ENCODE measurements at places on chromosomes 13 and 19.

- DNase-seq: no peak
Measured at GRCh38 chr19:19098084-19098702, 34.4 kb downstream of the SLC25A42 start.

GRCh38 chr13:59461411-59461810 lies 702.3 kb downstream of the DIAPH3 start:
- DNase-seq: no peak

DNA sequence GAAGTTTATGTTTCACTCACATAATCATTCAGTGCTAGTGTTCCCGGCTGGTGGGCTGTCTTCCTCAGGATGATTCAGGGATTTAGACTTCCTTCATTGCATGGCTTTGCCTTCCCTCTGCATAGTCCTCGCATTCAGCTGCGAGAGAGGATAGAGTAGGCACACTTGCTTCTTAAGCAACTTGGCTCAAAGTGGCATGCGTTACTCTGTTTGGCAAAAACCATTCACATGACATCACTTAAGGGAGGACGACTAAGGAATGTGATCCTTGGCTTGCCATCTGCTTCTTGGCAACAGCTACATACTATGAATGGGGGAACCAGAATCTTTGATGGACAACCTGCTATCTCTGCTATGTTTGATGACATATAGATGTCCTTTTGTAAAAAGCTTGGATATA lies 359.3 kb downstream of the TDRD3 start:
- DNase-seq: no peak

DNA sequence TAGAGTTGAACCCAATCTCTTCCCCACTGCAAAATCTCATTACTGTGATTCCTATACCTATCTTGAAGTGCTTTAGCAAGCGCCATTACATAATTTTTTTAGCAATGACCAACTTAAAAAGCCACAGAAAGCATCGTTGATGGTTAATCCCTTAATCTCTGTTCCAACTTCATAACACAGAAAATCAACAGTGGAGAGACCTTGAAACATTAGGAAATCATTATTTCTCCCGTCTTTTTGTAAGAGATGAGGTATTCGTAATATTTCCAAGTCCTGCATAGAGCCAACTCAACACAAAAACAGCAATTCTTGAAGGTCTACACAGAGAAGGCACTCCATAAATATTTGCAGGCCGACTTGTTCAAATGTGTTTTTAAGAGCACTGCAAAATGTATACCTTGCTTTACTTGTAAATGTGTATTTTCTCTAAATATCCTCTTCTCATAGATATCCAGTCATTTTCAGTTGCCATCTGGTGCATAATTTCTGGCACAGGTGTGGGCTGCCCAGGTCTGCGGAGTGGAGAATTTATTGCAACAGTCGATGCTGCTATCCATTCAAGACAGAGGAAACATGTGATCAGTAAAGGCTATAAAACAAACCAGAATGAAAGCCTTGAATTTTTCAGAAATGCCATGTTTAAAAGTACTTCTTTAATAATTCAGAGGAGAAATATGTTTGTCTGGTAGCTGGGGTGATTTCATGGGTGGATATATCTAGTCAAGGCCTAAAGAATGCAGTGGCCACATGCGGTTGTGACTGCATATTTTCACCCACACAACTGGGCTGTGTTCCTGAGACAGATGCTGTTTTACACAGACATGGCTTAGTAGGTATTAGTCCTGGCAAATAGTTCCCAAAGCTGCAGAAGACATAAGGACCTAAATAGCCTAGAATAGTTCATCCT lies 234.3 kb upstream of the STARD13 start:
- no peak for DNase-seq

DNA sequence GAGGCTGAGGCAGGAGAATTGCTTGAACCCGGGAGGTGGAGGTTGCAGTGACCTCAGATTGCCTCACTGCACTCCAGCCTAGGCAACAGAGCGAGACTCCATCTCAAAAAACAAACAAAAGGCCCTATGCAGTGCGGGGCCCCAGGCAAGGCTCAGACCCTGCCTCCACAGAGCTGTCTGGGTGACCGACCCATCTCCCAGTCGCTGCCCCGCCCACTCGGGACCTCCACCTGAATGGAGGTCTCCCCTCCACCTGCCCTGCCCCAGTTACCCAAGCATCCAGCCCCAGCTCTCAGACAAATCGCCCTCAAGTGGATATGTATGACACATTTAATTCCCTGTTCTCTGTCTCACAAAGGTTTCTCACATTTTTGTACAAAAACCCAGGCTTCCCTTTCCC lies 2.2 kb upstream of the GARIN5B start:
- no peak for DNase-seq

DNA sequence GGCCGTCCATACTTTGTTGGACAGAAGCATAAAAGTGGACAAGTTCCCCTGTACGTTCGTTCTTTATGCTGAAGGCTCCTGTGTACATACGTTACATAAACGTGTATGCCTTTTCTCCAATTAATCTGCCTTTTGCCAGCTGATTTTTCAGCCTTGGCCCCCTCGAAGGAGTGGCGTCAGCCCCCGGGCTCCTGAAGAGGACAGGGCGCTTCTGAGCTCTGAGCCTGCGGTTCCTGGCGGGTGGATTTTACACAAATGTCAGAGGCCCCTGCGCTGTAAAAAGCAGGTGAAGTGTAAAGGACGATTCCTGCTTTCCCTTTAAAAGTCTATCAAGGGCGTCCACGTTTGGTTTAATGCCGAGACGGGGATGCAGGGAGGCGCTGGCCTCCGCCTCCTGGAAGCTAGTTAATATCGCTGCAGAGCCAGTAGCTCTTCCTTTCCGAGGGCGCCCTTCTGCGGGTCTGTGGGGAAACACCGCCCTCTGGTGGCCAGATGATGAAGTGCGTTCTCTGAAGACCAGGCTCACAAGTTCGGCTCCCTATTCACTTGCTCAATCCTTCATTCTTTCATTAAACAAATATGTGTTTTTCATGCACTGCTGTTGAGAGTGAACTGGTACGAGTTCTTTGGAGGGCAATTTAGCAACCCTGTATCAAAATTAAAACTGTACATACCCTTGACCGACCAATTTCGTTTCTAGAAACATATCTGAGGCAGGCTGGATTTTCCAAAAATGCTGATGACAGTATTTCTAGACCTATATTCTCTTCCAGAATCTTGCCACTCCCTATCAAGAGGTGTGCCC lies 62.0 kb downstream of the GPR12 start:
- DNase-seq: peak; percentile 70

- peak; percentile 2 for DNase-seq
Measured at GRCh38 chr13:76455960-76456359, 430.2 kb downstream of the KCTD12 start.

GRCh38 chr19:18144906-18145305 lies 8.1 kb upstream of the PIK3R2 start:
- no peak for DNase-seq

GRCh38 chr13:26017196-26017921 lies 34.5 kb downstream of the SHISA2 start:
- DNase-seq: no peak

DNA sequence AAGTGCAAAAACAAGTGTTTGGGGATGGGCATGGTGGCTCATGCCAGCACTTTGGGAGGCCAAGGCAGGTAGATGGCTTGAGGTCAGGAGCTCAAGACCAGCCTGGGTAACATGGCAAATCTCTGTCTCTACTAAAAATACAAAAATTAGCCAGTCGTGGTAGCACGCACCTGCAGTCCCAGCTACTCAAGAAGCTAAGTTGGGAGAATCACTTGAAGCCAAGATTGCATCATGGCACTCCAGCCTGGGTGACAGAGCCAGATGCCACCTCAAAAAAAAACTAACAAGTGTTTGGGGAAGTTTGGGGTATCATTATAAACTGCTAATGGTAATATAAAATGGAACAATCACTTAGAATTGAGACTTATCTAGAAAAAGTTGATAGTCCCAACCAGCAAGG lies 24.6 kb downstream of the XPO4 start:
- DNase-seq: no peak

- peak; percentile 75 for DNase-seq
Measured at GRCh38 chr19:46542428-46543230, 47.0 kb upstream of the PNMA8B start.

DNA sequence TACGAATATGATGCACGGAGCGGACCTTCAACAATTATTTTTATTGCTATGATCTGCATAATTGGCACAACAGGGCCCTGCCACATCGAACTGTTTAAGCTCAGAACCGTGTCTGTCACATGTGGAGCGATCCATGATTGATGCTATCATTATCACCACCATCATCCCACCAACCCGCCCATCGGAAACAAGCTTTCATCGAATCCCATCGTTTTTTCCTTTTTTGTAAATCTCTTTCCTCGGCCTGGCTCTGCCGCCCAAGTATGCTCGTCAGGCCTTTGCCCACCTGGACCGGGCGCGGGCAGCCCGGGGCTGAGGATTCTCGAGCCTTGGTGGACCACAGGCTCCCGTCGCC lies 533 bp upstream of the DCAF15 start:
- DNase-seq: no peak

DNA sequence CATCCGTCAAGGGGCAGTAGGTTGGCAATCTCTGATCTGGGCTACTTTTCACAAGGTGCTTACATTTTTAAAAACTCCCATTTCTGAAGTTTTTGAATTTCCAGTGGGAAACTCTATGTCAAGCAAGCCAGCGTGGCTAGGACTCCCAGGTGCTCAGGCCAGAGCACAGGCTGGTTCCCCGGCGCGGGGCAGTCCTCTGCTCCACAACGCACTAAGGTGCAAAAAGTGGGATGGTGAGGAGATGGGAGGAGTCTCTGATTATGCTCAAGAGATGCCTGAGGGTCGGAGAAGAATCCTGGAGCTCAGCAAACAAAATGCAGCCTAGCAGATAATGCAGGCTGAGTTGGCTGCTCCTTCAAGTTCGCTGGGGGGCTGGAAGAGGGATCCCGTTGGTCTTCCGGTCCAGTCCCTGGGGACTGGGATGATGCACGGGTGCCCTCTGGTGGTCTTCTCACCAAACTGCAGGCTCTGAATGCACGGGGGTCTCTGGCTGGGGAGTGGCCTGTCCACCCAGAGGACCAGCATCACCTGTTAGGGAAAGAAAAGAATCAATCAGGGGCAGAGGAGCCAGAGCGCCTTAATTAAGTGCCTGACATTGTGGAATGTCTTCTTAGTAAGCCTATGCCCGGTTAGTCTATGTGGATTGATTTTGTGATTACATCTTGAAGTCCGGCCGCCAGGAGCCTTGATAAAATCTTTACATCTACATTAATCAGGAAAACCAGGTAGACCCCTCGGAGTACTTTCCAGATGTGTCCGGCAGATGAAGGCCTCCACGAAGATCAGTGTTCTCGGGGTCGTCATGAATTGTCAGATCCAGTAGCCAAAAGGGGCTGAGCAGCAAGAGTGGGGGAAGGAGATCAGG lies 244.4 kb upstream of the MAB21L1 start:
- peak; percentile 39 for DNase-seq

GRCh38 chr19:48719263-48720171 lies at the start of gene MAMSTR:
Gene MAMSTR, minus strand, starts transcription at chr19:48719725. Its CDS starts 694 bp downstream, at chr19:48719031.
- no peak for DNase-seq

- DNase-seq: no peak
Measured at GRCh38 chr13:22320991-22321390, 650.1 kb downstream of the FGF9 start.

GRCh38 chr19:40519352-40520322 lies 52.8 kb downstream of the SPTBN4 start:
- no peak for DNase-seq

GRCh38 chr13:112874751-112875300 lies 94.2 kb upstream of the MCF2L start:
- no peak for DNase-seq

GRCh38 chr19:14985133-14985532 lies 5.5 kb upstream of the SLC1A6 start:
- no peak for DNase-seq

DNA sequence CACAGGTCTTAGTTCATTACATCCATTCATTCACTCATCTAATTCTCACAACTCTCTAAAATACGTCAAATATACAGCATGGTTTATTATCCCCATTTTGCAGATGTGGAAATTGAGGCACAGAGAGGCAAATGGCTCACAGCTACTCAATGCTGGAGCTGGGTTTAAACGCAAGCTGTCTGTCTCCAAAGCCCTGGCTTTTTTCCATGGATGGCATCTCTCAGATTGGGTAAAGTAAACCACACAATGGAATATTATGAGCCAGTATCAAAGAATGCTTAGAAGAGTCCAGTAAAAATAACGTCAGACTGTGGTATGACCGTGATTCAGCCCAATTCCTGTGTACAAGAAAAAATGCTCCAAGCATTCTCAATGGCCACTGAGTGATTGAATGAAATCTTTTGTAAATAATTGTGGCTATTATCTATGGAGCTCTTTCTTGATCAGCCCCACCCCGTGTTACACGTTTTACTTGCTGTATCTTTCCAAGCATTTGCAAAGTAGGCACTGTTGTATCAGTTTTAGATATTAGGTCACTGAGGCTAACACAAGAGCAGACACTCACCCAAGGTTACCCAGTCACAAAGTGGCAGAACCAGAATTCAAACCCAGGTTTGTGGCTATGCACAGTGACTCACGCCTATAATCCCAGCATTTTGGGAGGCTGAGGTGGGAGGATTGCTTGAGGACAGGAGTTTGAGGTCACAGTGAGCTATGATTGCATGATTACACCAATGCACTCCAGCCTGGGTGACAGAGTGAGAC lies 5.5 kb upstream of the ACP7 start:
- peak; percentile 94 for DNase-seq

GRCh38 chr13:29892151-29892550 lies 41.7 kb upstream of the UBL3 start:
- DNase-seq: peak; percentile 33

- no peak for DNase-seq
Measured at GRCh38 chr19:14118165-14119051, 846 bp upstream of the PRKACA start.

DNA sequence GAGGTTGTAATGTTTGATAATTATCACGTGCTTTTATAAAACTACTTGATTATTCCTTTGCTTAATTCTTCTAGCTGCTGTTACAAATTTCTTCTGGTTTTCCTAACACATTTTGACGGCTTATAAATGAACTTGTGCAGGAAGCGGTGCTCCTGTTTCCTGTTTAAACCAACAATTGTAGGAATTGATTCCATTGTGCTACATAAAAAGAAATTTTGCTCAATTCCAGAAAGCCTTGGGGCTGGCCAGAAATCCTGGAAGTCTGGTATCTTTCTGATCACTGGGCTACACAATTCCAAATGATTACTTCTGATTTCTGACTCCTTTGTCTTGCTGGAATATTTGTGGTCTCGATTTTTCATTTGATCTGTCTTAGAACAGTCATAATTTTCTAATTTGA lies 14.9 kb downstream of the RFC3 start:
- DNase-seq: no peak

DNA sequence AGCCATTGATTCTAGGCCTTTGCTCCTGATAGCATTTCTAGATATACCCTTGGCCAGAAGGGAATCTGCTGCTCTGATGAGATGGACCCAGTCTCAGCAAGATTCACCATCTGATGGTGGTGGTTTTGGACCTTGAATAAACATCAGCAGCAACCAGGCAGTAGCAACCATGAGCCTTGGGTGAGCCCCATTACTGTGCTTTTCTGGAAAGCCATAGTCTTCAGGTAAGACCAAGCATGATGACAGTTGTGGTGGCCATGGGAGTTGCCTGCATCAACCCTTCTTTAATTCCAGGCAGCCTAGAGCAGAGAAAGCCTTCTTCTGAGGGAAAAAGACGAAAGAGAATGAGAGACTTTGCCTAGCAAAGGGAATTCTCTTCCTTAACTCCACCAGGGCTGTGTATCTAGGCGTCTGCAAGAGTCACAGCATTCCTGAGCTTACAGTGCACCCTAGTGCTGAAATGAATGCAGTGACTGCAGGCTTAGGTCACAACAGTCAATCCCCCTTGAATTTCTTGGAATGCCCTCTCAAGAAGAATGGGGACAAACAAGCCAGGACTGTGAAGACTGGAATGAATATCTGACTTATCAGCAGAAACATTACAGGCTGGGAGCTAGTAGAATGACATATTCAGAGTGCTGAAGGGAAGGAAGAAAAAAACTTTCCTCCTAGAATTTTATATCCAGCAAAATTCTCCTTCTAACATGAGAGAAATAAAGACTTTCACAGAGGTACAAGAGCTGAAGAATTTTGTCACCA lies 942.4 kb upstream of the PCDH20 start:
- peak; percentile 6 for DNase-seq

All from COLO829 (cell line).